ENCODE measurements at places on chromosomes 2 and 18.

DNA sequence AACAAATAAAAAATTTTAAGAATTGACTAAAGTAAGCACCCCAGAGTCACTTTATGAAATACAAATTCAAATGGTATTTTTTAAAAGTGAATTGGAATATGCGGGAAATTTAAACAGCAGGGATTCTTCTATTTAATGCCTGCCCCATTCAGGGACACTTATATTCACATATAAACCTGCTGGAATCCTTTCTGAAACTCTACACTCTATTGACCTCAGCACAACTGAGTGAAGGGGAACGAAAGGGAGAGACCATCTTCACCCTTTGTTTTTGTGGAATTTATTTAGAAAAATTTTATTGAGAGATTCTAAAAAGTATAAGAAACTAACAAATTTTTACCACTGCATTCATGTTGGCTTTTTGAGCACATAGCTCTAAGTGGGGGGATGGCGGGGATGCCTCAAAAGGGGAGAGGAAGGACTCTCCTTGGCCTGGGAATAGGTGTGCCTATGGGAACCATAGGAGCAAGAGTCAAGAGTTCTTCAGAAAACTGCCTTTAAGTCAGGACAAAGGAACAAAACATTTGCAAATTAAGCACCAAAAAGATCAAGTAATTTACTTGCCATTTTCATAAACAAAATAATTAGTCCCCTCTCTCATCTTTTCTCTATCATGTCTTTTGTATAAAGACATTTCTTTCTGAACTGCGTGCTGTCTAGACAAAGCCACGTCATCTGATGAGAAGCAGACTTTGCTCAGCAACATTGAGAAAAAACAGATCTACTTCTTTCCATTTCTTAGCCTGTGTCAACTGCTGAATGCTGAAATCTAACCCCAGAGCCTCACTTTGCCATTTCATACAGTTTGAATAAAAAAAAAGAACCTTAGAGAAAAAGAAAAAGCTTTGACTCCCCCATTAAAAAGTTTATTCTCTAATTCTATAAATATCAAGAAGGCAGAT, 21.6 kb upstream of the FLACC1 start:
- DNase-seq, result no peak

DNA sequence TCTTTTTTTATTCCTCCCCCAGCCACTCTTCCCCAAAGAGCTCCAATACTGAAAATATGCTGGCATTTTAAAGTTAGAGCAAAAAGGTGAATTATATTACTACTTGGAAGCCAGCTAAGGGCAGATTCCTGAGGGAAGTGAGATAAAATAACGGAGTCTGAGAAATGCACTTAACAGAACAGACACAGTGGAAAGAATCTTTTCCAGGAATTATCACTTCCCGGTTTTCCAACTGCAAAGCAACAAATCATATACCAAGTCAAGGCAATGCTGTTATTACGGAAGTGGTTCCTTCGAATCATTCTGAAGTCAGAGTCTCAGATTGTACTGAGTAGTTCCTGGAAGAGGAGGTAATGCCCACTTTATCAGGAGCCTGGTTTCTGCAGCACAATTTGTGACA, 435.0 kb upstream of the SPRED2 start:
- no peak for DNase-seq

GRCh38 chr2:216490061-216490460, 8.6 kb upstream of the RPL37A start:
- DNase-seq, result no peak

- peak; percentile 89 for DNase-seq
These were observed 32.7 kb downstream of the LPIN1 start for GRCh38 chr2:11778923-11779757.
